ENCODE measurements at places on chromosomes 5 and 9. TPM values are rescaled to one million over a fixed set of nuclear protein-coding genes. Genes with fewer than 3 reads are reported as not detected.

- DNase-seq, result no peak
Observed at GRCh38 chr9:129739432-129739831, 13.4 kb downstream of the PTGES start.

Gene ZCCHC7
- total RNA-seq, result 43.7 TPM

Gene PLPP6
- total RNA-seq, result 1.8 TPM

Gene HTR1A
- total RNA-seq, result not detected

GRCh38 chr9:131045300-131046092 lies 36.5 kb downstream of the LAMC3 start:
- no peak for DNase-seq

Gene IRX1
- not detected for total RNA-seq

DNA sequence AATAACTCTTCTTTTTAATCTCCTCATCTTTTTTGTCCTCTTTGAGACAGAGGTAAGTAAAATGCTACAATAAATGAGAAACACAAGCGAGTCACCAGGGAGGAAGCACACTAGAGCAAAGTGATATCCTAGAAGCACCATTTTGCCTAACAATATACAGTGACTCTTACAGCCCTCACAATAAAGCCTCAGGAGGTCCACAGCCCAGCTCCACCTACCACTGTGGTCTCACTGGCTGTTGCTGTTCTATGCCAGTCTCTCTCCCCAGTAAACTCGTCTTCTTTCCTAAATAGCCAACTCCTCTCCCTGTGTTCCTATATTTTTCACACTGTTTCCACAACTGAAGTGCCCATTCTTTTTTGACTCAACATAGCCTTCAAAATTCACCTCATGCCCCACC lies 44.3 kb downstream of the TNFSF15 start:
- DNase-seq, result no peak
